Stimulated activated CD4-positive, alpha-beta T cell treated with anti-CD3 and anti-CD28 coated beads, Interleukin-2, amount 100 ng/mL, for 4 hours (primary cell): ENCODE measurements at places on chromosomes 12 and 14.

- DNase-seq = no peak
These were observed 208.2 kb upstream of the RTL1 start for GRCh38 chr14:101111620-101112290.

- DNase-seq = no peak
These were observed 20.8 kb downstream of the TPCN1 start for GRCh38 chr12:113242026-113242418.

DNA sequence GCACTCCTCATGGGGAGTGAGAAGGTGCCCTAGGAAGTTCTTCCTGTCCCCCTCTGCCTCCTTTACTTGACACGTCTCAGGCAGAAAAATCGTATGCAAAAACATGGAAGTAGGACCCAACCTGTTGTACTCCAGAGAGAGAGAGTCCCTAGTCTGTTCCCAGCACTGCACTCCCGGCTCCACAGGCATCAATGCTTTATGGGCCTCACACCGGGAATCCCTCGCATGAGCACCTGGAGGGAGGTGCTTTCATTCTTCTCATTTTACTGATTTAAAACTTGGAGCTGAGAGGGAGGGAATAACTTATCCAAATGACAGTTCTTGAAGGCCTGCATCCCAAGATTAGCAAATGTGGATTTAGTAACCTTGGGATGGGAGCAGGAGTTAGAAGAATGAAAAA lies 1101.4 kb downstream of the BCL11B start:
- no peak for DNase-seq

DNA sequence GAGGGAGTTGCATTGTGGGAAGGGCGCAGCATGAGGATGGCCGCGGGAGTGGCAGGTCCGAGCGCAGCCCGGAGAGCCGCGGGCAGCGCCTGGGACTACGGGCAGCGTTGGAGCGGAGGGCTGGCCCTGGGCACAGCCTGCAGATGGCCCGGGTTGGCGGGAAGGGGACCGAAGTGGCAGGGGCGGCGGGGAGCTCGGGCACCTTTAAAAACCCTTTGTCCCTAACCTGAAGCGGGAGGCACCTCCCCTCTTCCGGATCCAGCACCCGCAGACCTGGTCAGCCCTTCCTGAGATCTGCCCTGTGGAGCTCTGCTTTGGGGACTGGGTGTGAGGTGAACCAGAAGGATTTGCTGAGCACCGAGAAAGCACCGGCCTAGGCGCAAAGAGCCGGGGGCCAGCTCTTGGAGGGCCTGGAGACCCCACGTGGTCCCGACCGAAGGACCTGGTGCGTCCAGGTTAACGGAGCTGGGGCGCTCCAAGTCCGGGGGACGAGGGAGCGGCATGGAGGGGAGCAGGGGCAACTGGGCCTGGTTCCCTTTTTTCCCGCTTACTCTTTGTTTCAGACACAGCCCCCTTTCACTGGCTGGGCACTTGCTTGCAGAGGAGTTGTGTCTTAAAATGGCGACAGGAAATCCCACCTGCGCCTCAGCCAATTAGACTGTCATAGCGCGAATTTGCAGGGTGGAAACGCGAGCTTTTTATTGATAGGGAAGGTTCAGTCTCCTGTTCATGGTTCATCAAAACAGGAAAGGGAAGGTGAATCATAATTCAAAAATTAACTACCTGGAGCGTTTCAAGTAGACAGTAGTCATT lies 792 bp upstream of the SLC38A1 start:
- DNase-seq = peak; percentile 66

GRCh38 chr14:95197551-95197950 lies 40.2 kb upstream of the DICER1 start:
- no peak for DNase-seq

- DNase-seq = no peak
These were observed 1.6 kb downstream of the CISTR start for GRCh38 chr12:53749986-53750811.

DNA sequence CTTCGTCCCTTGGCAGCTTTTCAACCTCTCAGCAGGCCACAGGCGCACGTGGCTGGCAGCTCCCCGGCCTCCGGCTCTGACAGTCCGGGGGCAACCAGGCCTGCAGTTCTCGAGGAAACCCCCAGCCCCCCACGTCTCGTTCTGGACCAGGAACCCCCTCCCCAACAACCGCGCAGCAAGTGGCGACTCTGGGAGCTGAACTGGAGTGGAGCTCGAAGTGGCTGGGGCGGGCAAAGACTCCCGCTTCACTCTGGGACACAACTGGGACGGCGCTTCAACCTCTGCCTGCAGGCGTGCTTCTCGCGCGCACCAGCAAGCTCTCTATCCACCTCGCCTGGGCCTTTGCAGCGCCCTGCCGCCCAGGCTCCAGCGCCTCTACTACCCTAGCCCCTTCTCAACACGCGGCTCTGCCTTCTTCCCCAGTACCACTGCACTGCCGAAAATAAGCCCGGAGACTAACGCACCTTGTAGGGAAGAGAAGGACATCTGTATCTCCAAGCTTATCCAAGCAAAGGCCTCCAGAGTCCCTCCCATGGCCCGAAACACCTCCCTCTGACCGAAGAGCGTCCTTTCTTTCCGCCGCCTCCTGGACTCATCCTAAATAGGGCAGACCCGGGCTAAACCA lies 2.4 kb upstream of the NKX2-1 start:
- DNase-seq = no peak

DNA sequence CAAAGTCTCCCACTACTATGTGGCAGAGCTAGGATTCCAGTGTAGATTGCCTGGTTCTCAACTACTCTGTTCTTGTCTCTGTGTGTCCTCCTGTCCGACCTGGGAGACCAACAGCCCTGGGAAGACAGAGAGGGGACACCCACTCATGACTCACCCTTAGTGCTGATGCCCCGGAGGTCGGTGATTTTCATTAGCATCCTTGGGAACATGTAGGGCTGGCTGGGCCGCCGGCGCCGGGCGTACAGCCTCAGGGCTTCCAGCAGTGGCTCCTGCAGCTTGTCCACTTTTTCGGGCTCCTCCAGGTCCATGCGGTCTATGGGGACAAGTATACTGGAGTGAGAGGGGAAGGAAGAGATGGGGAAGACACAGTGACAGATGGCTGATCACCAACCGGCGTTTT lies 5.9 kb upstream of the ITGB7 start:
- DNase-seq = no peak

GRCh38 chr12:27828196-27828595 lies 48.2 kb upstream of the MANSC4 start:
- no peak for DNase-seq

DNA sequence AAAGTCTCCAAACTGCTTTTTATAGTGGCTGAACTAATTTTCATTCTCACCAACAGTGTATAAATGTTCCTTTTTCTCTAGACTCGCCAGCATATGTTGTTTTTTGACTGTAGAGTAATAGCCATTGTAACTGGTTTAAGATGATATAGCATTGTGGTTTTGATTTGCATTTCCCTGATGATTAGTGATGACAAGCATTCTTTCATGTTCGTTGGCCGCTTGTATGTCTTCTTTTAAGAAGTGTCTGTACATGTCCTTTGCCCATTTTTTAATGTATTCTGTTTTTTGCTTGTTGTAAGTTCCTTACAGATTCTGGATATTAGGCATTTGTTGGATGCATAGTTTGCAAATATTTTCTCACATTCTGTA lies 404.9 kb downstream of the FLRT2 start:
- no peak for DNase-seq

- DNase-seq = no peak
These were observed 151.1 kb downstream of the CEP83 start for GRCh38 chr12:94308612-94309011.

DNA sequence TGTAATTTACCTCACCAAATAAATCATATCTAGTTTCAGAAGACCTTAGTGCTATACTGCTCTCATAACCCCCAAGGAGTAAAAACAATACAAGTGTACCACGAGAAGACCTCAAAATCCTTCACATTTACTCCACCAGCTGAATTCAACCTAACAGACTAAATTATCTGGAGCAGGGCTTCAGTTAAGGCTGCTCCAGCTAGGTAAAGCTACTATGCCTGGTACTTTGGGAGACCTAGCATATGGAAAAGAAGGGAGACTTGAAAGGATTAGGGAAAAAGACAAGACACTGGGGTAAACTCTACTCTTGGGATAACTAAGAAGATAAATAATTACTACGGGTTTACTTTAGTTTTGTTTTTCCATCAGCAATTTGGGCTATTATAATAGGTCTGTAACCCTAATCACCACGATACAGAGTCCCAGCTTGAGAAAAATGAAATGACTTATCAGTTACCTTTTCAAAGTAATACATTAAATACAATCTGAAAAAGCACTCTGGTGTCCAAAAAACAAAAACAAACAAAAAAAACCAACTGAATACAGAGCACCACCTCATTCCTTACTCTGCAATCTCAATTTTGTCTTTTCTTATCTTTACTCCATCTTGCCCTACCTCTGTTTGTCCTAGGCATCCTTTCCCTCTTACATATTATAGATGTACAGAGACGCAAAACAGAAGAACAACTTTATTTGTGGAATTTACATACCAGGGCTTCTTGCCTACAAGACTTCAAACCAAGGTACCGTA lies 2.1 kb downstream of the EML5 start:
- DNase-seq = no peak

DNA sequence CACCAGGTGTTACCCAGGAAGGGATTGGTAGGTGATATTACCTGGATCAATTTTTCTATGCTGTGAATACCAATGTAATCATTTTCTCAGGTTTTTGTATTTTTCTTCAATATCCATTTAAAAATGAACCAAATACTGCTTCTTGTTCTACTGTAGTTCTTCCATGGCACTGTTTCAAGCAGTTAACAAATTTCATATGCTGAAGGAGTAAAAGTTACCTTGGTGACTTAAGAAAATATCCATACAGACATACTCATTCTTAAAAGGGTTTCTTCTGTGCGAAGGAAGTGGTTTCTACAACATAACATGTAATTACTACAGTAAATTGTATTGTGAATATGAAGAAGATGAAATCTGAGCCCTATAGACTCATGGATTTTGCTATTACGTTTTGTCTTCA lies 222.5 kb downstream of the TMEM117 start:
- DNase-seq = no peak

- DNase-seq = no peak
These were observed 43.9 kb upstream of the ASPG start for GRCh38 chr14:104041430-104042104.

- DNase-seq = peak; percentile 74
These were observed 1079.4 kb downstream of the TMEM121 start for GRCh38 chr14:106605548-106606448.

- DNase-seq = no peak
These were observed 78.6 kb downstream of the IFNG-AS1 start for GRCh38 chr12:68067762-68068376.

GRCh38 chr12:112809684-112810083 lies 18.1 kb downstream of the RPH3A start:
- DNase-seq = no peak

DNA sequence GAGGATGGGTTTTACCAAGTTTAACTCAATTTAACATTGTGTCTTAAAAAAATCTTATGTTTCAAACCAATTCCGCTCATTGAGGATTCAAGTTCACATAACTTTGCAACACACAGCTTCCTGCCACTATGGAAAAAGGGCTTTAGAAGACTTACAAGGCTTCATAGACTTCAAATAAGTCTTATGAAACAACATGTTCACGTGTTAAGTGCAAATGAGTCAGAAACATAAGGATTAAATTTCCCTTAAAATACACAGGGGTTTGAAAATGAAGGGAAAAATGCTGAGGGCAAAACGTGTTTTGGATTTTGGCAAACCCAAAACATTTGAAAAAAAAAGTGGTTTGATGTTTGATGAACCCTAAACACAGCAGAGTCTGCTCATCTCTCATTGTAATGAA lies 364.8 kb downstream of the BMP4 start:
- no peak for DNase-seq

DNA sequence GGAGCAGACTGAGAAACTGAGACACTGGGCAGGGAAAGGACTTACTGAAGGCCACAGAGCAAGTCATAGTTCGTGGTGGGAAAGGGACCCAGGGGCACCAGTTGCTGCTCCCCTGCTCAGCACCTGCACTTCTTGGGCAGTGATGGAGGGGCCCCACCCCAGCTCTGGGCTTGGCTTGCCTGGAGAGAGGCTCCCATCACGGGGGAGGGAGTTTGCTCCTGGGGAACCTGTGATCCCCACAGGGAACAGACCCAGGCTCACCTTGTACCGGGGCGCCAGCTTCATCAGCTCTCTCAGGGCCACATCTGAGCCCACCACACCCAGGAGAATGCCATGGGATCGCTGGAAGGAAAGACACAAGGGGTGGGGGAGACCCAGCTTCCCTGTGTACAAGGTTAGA lies 39.8 kb downstream of the CACNA2D4 start:
- no peak for DNase-seq

- no peak for DNase-seq
These were observed 330.8 kb downstream of the IPO8 start for GRCh38 chr12:30364822-30365221.

GRCh38 chr12:91513313-91513712 lies 330.7 kb upstream of the DCN start:
- no peak for DNase-seq

DNA sequence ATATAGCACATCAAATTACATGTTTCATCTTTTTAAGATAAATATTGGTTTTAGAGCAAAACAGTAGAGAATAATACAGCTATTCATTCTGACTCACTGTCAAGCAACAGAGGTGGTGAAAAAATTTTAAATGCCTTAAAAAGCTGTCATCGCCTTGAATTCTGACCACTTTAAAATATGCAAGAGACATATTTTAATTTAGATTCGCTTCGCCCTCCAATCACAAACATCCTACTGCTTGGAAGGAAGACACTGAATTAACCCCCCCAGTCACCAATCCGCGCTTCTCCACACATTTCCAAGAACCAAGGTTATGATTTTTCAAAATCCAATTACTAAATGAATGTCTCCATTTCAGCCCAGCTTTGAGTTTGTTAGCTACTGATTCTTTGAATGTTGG lies 112.4 kb downstream of the TMEM132D start:
- DNase-seq = no peak

DNA sequence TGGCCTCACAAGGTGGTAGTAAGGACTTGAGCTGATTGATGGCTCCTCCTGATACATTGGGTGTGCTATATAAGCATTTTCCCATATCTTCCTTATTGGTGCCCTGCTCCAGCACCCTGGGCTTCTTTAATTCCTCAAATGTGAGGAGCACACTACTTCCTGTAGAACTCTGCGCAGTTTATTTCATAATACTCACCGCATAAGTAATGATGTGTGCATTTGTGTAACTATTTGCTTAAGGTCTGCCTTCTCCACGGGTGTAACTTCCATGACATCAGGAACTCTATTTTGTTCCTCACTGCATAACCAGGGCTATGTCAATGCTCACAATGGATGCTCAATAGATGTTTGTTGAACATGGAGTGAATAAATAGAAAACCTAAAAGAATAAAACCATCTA lies 392.2 kb downstream of the SEC23A start:
- DNase-seq = no peak

DNA sequence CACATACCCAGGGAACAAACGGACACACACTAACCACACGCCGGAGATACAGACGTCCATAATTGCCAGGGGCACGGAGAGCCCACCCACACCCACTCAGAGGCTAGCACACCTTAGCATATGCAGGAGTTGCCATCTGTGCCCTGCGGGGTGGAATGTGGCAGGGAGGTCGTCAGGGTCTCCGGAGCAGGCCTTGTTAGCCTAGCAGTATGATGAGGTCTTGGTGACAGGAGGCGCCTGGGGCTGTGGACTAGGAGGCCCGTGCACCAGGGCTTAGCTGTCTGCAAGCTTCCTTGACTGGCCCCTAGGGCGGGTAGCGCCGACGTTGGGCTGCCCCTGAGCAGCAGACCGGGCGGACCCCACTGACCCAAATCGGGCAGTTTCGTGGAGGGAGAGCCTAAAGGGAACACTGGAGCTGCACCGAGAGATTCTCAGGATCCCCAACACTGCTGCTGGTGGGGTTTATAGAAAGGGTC lies 10.0 kb downstream of the STAC3 start:
- DNase-seq = no peak
